ENCODE measurements at places on chromosomes 1 and 21.

GRCh38 chr1:211695135-211695816 lies 19.9 kb upstream of the NEK2 start:
- no peak overlapping the region for H3K27ac ChIP-seq
- no peaks in the 10 kb centered on the region for H3K27me3 ChIP-seq
- no peaks in the 10 kb centered on the region for H3K36me3 ChIP-seq

GRCh38 chr1:21955501-21956281 lies 18.6 kb upstream of the HSPG2 start:
- peak; percentile 58 for DNase-seq
- no peaks in the 10 kb centered on the region for H3K27me3 ChIP-seq
- H3K4me3 ChIP-seq: no peak overlapping the region
- H3K27ac ChIP-seq: peak overlapping the region; percentile 66
- no peaks in the 10 kb centered on the region for H3K36me3 ChIP-seq

DNA sequence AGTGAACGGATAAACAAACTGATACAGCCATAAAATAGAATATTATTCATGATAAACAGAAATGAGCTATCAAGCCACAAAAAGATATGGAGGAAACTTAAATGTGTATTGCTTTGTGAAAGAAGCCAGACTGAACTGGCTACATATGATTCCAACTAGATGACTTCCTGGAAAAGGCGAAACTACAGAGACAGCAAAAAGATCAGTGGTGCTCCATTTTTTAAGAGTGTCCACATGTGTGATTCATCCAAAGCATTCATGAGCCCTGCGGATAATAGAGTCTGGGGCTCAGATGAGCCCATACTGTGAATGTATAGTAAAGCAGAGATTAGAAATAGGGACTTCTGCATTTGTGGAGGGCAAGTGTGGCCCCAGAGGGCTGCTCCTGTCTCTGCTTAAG lies 7.8 kb upstream of the TMEM222 start:
- no peaks in the 10 kb centered on the region for H3K4me1 ChIP-seq
- H3K27me3 ChIP-seq: no peaks in the 10 kb centered on the region
- H3K36me3 ChIP-seq: no peaks in the 10 kb centered on the region
- H3K27ac ChIP-seq: no peak overlapping the region
- DNase-seq: no peak

- no peaks in the 10 kb centered on the region for H3K36me3 ChIP-seq
- H3K4me3 ChIP-seq: no peak overlapping the region
- H3K27ac ChIP-seq: no peak overlapping the region
Observed at GRCh38 chr1:25451908-25452307, 21.2 kb downstream of the MACO1 start.

- no peaks in the 10 kb centered on the region for H3K4me1 ChIP-seq
- peak overlapping the region; percentile 27 for H3K4me3 ChIP-seq
- no peaks in the 10 kb centered on the region for H3K27me3 ChIP-seq
- DNase-seq: peak; percentile 93
- no peaks in the 10 kb centered on the region for H3K36me3 ChIP-seq
- peak overlapping the region; percentile 62 for H3K27ac ChIP-seq
Observed at GRCh38 chr1:50620680-50621329, 197.6 kb upstream of the DMRTA2 start.

DNA sequence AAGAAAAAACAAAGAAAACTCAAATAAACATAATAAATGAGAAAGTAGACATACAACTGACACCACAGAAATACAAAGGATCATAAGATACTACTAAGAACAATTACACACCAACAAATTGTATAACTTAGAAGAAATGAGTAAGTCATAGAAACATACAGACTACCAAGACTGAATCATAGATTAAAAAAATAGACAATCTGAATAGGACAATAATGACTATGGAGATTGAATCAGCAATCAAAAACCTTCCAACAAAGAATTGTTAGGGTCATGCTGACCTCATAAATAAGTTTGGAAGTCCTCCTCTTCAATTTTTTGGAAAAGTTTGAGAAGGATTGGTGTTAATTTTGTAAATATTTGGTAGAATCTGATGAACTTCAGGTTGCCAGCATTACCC lies 159.0 kb downstream of the PTBP2 start:
- no peaks in the 10 kb centered on the region for H3K36me3 ChIP-seq
- DNase-seq: no peak

- DNase-seq: no peak
- H3K4me1 ChIP-seq: no peaks in the 10 kb centered on the region
- H3K27me3 ChIP-seq: no peaks in the 10 kb centered on the region
- no peak overlapping the region for H3K27ac ChIP-seq
- no peaks in the 10 kb centered on the region for H3K36me3 ChIP-seq
- H3K4me3 ChIP-seq: no peak overlapping the region
Observed at GRCh38 chr1:108551137-108551862, 8.6 kb upstream of the EEIG2 start.

- H3K27ac ChIP-seq: peak overlapping the region; percentile 87
- peaks cover 61% of the 10 kb centered on the region for H3K4me1 ChIP-seq
- H3K27me3 ChIP-seq: no peaks in the 10 kb centered on the region
- peak overlapping the region; percentile 45 for H3K4me3 ChIP-seq
- H3K36me3 ChIP-seq: no peaks in the 10 kb centered on the region
- DNase-seq: no peak
Observed at GRCh38 chr1:39158327-39159086, 46.0 kb upstream of the MACF1 start.

GRCh38 chr1:91669584-91670350 lies 169.1 kb downstream of the CDC7 start:
- H3K27ac ChIP-seq: no peak overlapping the region
- H3K4me3 ChIP-seq: no peak overlapping the region
- no peak for DNase-seq
- no peaks in the 10 kb centered on the region for H3K27me3 ChIP-seq
- no peaks in the 10 kb centered on the region for H3K4me1 ChIP-seq
- H3K36me3 ChIP-seq: no peaks in the 10 kb centered on the region

All from upper lobe of left lung (tissue), 6 donors.